ENCODE measurements at places on chromosomes 12 and 14.

- peak; percentile 63 for DNase-seq
These were observed 814 bp downstream of the ANKRD13A start for GRCh38 chr12:109999983-110000505.

DNA sequence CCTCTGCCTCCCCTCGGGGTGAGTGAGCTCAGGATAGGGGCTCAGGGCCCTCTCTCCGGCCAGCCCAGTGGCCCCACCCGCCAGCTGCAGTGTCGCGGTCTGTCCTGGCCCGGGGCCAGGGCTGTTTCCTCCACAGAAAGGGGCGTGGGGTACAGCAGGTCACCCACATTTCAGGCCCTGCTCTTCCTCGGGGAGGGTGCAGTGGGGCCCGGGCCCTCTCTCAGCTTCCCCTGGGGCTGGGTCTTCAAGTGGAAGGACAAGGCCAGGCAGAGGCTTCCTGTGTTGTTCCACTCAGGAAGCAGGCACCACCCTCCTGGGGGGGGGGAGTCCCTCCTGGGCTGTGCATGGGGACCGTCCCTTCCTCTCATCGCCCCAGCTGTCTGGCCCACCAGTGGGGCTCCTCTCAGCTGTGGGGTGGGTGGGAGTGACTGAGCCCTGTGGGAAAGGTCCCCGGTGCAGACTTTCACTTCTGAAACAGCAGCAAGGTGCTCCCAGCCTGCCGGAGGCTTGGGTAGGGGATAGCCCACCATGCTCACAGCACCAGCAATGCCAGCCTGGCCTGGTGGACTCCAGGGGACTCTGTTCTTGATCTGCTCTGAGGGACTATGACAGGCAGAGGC, 3.7 kb downstream of the GPR132 start:
- DNase-seq: peak; percentile 50

DNA sequence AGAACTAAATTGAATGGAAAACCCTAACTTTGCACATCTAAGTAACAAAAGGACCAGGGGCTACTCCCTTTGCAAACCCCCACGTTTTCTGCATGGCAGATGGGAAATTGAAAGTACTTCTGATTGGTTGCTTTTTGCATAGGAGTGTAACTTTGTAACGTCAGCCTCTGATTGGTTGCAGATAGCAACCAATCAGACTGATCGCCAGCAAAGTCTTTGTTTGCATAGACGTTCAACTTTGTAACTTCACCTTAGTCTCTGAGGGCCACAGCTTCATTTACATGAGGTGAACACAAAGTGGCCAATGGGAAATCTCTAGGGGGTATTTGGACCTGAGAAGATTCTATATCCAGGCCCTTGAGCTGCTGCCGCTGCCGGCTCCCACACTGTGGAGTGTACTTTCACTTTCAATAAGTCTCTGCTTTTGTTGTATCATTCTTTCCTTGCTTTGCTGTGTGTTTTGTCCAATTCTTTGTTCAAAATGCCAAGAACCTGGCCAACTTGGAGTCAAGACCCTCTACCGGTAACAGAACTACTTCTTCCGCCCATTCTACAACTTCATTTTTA, 102.5 kb upstream of the PRICKLE1 start:
- no peak for DNase-seq

DNA sequence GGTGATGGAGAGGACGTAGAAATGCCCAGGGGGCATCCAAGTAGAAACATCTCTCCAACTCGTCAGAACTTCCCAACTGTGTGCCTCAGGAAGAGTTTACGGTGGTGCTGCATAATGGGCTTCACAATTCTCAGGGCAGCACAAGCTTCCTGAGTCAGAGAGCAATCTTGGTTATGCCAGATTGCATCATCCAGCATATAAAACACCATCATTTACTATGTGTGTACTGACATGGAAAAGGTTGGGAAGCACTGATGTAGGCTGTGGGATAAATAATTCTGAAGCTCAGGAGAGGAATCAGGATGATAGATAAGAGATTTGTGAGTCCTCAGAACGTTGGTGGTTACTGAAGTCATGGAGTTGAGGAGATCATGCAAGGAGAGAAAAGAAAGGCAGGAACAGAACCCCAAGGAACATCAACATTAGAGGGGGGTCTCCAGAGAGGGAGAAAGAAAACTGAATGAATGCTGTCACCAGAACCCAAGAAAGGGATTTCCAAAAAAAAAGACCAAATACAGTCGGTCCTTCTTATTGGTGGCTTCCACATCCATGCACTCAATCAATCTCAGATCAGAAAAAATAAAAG, 4.7 kb upstream of the NCKAP5L start:
- no peak for DNase-seq

GRCh38 chr14:94125659-94126418, 3.6 kb downstream of the IFI27L2 start:
- DNase-seq: peak; percentile 28

- peak; percentile 86 for DNase-seq
These were observed 1.6 kb downstream of the SUDS3 start for GRCh38 chr12:118377884-118378470.

GRCh38 chr12:77152623-77153193, 87.3 kb upstream of the E2F7 start:
- DNase-seq: no peak

- DNase-seq: no peak
These were observed 101.2 kb upstream of the LRFN5 start for GRCh38 chr14:41505491-41505890.

DNA sequence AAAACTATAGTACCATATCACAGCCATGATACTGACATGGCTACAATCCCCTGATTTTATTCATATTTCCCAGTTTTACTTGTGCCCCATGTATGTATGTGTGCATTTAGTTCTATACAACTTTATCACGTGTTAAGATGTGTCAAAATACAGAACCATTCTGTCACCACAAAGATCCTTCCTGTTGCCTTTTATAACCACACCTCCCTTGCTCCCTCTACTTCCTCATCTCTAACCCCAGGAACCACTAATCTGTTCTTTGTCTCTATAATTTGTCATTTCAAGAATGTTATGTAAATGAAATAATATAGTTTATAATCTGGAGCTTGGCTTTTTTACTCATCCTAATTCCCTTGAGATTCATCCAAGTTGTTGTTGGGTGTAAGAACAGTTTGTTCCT, 358.4 kb downstream of the DPF3 start:
- DNase-seq: no peak

DNA sequence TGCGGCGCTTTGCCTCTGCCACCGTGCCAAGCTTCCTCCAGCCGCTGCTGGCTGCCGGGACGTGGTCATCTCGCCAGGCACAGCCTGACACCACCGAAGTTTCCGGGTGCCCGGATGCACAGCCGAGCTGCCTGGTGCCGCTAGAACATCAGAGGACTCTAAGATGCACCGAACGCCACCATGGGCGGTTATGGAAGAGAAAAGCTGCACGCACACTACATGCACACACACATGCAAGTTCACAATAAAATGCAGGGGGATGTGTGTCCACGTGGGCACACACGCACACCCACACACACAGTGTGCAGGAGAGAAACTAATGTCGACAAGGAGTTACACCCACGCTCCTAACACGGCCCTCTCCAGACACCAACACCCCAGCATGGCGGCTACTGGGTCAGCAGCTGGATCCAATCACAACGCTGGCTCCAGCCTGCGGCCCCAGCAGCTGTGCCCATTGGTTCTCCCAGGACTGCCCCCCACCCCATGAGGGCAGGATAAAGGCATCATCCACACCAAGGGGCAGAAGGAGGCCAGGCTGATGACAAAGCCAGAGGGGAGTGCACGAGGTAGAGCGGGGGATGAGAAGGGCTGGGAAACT, 82.7 kb downstream of the BCL11B start:
- DNase-seq: no peak

- DNase-seq: no peak
These were observed 89.6 kb upstream of the NCOR2 start for GRCh38 chr12:124656947-124657434.

DNA sequence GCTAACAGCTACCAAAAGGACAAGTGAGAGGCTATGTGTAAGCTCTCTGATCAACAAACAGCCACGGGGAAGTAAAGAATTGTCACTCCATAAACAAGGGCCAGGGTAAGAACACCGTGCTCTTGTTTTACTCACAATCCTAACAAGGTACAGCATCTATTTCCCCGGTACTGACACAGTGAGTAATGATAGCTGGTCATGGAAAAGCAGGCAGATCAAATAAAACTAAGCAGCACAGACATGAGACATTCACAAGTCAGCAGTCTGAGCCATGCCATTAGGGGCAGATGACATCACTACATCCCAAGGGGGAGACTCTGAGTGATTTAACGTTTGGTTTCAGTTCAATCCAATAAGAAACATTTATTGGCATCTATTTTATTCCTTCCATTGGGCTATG, 54.4 kb downstream of the ARL6IP4 start:
- DNase-seq: no peak

GRCh38 chr12:80894179-80894578, 43.6 kb downstream of the LIN7A start:
- no peak for DNase-seq

DNA sequence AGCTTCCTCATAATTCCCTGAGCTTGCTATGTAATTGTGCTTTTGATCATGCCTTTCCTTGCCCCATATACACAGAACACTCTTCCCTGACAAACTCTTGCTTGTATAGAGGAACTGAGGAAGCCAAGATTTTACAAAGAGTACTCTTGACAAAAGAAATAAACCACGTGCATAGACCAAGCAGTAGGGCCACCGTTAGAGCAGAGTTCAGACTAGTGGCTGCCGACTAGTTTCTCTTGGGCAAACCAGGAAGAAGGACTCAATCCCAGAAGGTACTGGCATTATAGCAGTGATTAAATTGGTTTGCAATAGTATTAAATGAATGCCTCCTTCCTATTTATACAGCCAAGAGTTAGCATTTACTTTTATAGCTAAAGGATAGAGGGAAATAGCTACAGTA, 146.1 kb downstream of the RAD51B start:
- DNase-seq: no peak

GRCh38 chr12:24111616-24112015, 162.1 kb upstream of the SOX5 start:
- DNase-seq: no peak

GRCh38 chr14:91754185-91754584, 22.3 kb upstream of the CATSPERB start:
- no peak for DNase-seq

- no peak for DNase-seq
These were observed 53.6 kb downstream of the RTN1 start for GRCh38 chr14:59816941-59817340.

GRCh38 chr12:461425-461824, 1.7 kb downstream of the B4GALNT3 start:
- DNase-seq: no peak

- DNase-seq: no peak
These were observed 1.5 kb downstream of the FKBP4 start for GRCh38 chr12:2796187-2796666.

DNA sequence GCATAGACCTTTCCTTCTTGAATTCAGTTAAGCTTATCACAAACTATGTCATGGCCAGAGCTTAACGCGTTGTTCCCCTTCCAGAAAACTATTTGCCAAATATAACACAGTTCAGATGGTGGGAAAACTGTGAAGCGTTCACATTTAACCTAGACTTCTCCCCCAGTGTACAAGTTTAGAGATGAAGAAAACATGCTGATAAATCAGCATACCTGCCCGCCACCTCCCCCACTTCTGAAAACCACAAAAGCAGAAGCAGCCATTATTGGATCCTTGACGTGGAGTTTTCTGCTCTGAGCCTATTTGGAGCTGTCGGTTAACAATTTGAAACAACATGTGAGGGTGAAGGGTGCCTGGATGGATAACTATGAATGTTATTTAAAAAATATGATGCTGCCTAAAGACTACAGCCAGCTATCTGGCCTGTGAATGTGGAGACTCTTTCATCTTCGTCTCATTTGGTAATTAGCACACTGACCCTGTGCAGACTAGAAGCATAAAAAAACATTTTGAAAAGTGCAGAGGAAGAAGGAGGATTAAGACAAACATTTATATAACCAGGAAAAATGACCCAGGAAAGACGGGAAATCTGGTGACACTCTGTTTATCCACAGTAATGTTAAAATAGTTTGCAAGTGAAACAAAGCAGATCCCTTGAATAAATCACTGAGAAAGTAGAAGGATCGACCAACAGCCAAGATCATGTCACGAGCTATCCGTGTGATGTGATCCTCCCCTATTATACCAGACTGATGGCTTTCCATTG, 408.2 kb downstream of the AEBP2 start:
- DNase-seq: no peak

DNA sequence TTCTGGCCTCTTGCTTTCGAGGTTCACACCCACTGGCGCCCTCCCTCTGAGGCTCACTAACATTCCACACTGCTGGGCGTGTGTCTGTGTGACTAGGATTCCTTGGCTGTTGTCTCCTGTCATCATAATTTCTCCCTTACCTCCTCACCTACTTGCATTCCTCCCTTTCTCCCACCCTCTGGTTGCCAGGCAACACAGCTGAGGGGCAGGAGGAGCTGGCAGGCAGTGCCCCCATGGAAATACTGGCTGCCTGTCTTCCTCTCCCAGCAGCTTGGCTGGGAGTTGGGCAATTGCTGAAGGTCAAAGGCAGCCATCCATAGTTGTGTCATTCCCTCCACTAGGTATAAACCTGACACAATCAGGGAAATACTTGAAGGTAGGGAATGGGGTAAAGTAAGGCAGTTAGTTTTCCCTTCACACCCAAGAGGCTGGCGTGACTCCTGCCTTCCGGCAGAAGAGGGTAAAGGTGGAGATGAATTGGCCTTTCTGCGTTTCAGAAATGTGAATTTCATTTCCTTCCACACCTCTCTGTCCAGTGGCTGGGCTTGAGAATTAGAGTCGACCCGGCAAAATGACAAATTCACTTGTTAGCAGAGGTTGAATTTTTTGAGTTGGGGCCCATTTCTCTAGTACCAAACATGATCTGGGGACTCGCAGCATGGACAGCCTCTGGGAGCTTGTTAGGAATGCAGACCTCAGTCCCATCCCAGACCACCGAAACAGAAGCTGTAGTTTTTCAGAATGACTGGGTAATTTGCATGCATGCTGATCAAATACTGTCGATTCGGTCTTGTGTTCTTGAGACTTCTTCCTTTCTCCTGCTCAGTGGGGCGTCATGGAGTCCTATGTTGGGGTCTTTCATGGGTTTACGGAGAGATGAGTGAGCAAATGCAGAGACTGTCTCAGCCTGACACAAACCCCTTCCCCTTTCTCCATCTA, 24.3 kb upstream of the EMP1 start:
- no peak for DNase-seq

DNA sequence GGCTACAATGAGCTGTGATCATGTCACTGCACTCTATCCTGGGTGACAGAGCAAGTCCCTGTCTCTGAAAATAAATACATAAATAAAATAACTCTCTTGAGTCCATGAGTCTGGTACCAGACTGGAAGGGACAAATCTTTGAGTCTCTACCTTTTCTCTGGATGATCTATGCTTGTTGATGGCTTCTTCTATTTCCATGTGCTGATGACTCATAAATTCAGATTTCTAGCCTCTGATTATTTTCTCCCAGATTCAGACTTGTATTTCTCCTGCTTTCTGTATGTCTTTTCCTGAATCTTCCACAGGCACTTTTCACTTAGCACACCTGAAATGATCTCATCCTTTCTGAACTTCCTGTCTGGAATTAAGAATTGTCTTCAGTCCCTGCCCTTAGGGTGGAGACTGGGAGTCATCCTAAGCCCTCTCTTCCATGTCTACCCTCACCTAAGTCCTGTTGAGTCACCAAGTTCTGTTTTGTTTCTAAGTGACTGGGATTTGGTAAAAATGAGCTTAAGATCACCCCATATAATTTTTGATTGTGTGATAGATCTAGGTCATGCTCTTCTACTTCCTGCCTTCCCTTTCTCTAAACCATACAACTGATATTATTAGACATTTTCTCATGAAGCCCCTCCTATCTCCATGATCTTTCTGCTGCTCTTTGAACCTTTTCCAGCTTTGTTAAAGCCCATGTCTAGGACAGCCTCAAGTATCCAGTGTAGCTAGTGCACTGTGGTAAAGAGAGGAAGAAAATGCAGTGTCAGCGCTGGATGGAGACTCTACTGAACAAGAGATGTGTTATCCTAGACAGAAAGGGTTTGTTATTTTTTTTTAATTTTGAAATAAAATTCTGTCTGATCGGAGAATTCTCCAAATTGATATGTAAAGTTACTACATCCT, 13.1 kb downstream of the AKAP6 start:
- no peak for DNase-seq
